ENCODE measurements at places on chromosomes 6 and 20.

GRCh38 chr6:86724695-86725094 lies 212.6 kb upstream of the HTR1E start:
- no peak for DNase-seq

DNA sequence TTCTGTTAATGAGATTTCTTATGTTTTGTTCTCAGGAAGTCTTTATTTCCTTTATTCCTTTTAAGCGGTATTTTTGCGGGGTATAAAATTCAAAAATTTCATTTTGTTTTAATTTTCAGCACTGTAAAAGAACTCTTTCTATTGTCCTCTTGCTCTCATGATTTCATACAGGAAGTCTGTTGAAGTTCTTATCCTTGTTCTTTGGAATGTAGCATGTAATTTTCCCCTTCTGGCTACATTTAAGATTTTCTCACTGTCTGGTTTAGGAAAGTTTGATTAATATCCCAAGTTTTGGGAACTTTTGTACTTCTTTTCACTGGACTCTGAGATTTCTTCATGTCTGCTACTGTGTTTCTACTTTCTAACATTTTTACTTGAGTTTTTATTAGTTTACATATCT lies 581.4 kb upstream of the GJE1 start:
- no peak for DNase-seq

GRCh38 chr6:12047304-12047703 lies 35.2 kb downstream of the HIVEP1 start:
- DNase-seq: no peak

GRCh38 chr6:131635384-131636340 lies 1.4 kb upstream of the ENPP3 start:
- no peak for DNase-seq

DNA sequence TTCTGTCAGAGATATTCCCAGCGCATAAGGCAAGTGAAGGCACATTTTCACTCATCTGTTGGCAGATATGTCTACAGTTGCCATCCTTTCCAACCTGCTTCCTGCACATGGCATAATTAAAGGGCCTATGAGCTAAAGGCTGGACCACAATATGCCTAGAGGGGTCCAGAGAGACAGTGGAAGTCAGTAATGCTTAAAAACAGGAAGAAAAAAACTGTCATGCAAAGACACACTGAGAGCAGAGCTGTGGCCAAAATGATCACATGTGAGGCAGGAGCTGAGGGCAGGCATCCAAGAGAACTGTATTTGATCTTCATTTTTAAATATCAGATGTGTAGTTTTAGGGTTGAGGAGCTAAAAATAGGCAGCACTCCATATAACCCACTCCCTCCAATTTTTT lies 125.0 kb upstream of the BACH2 start:
- no peak for DNase-seq

DNA sequence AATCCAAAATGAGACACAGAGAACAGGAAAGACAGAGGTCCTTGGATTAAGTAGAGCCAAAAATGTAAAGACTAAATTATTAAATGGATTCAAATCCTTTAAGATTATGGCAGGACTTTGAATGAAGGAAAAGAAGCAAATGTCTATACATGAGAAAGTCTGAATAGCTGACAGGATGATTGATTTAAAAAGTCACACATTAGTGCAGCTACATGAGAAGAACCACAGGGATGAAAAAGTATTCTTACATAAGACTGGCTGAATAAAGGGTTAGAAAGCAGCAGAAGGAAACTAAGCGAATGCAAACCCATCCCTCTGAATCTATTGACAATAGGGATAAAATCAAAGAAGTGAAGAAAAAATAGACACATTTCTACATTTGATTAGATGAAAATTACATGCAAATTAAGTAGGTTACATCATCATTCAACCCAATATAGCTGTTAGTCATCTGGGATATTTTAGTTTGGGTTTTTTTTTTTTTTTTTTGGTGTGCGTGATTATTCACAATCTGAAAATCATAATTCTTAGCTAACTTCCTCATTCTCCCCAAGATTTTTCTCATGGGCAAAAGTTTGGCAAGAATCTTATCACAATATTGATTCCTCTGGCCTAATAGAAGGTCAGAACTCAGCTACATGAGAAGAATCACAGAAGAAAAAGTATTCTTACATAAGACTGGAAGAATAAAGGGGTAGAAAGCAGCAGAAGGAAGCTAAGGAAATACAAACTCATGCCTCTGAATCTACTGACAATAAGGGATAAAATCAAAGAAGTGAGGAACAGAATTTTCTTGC lies 845.4 kb downstream of the HACE1 start:
- no peak for DNase-seq

GRCh38 chr6:53647462-53648094 lies 18.0 kb downstream of the KLHL31 start:
- peak; percentile 27 for DNase-seq

GRCh38 chr20:61821735-61822134 lies 243.9 kb downstream of the TAF4 start:
- DNase-seq: no peak

- DNase-seq: no peak
Observed at GRCh38 chr20:62030357-62030756, 35.3 kb downstream of the TAF4 start.

DNA sequence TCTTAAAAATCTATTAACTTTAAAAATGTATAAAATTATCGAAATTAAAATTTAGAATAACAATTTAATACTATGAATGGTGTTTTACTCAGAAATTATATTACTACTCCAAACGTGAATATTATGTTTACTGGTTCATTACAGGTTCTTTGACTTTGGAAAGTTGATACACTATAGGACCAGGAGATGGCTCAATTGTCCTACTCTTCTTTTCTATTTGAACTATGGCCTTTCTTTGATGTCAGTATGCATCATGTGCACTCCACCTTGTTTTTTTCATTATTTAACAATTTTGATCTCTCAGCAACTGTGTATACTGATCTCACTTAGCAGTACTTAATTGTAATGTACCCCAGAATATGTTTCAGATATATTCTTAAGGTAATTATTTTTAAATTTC lies 391.5 kb upstream of the MANEA start:
- no peak for DNase-seq

- no peak for DNase-seq
Observed at GRCh38 chr20:1324598-1325172, 4.3 kb downstream of the SDCBP2 start.

DNA sequence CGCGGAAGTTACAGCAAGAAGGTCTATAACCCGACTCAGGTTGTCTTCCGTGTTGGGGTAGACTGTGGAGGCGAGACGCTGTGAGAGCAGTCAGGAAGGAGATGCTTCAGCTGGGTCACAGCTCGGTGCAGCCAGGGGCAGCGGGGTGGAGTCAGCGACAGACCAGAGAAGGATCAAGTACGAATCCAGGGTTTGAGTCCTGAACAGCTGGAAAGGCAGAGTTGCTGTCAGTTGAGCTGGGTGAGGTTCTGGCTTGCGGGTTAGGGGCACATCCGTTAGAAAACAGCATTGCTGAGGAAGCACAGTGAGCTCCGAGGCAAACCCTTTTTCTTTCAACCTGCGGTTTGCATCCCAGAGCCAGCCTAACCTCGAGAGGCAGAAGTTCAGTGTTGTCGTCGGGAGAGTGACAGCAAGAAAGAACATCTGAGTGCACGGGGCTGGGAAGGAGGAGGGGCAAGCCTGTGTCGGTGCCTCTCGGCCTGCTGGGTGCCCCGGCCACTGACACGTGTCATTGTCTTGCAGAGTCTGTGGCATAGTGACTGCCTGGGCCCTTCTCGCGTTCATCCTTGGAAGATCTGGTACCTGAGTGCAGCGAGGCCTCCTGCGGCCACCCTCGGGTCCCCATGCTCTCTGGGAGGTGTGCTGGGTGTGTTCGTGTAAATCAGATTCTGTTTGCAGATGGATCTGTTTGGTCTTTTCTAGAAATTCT lies 20.0 kb downstream of the PNLDC1 start:
- DNase-seq: peak; percentile 31

DNA sequence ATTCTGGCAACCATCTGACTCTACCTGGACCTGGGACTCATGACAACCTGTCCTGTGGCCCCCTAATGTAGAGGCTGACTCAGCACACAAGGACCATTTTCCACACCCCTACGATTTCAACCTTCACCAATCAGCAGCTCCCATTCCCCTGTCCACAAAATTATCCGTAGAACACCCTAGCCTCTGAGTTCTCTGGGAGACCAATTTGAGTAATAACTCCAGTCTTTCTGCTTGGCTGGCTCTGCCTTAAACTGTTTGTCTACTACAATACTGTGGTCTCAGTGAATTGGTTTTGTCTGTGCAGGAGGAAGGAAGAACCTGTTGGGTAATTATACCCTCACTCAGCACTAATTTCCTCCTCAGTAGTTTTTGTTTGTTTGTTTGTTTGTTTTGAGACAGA lies 99.3 kb upstream of the MRPS10 start:
- no peak for DNase-seq

DNA sequence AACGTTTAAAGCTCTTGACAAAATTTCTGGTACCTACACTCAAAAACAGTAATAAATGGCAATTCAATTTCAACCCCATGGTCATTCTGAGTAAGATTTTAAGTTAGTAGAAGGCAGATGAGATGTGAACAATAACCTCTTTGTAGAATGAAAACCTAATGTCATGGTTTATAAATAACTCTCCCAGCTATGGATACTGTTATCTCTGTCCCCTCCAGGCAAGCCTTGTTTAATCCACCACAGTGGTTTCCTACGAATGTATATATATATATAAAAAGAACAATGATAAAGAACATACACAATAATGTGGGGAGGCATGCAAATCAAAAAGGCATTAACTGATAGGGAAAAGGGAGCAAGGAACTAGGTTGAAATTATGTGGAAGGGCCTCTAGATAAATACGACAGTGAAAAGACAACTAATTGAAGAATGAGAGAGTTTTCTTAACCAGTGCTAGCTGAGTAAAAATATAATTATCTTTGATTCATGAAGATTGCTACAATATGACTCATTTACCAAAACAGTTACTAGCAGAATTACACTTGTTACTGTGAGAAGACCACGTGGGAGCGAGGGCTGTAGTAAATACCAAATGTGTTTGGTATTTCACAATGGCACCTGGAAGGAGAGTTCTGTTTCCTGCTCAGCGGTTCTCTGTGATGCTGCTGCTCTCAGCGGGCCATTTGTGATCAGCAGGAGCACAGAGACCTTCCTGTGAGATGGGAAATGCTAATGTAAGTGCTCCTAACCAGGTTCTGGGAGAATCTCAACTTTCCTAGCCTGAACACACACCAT lies 173.7 kb downstream of the MBOAT1 start:
- no peak for DNase-seq

DNA sequence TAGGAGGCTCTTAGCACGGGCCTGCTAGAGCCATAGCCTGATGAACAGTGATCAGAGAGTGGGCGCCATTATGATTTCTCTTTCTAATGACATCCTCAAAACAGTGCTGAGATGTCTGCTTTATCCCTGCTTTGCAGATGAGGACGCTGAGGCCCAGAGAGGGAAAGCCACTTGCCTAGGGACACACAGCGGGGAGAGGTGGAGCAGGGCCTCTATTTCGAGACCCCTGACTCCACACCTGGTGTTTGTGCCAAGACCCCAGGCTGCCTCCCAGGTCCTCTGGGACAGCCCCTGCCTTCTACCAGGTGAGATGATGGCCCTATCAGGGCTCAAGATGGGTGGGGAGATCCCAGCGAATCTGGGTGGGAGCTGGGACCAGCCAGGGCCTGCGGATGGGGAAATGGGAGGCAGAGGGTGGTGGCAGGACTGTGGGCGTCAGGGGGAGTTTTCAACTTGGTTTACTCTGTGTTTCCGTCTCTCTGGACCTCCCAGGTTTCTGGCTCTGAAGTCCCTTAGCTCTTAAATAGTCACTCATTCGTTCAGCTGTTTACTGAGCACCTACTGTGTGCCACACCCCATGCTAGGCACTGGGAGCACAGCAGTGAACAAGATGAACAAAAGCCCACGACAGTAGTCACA lies 36.7 kb downstream of the SRC start:
- no peak for DNase-seq

DNA sequence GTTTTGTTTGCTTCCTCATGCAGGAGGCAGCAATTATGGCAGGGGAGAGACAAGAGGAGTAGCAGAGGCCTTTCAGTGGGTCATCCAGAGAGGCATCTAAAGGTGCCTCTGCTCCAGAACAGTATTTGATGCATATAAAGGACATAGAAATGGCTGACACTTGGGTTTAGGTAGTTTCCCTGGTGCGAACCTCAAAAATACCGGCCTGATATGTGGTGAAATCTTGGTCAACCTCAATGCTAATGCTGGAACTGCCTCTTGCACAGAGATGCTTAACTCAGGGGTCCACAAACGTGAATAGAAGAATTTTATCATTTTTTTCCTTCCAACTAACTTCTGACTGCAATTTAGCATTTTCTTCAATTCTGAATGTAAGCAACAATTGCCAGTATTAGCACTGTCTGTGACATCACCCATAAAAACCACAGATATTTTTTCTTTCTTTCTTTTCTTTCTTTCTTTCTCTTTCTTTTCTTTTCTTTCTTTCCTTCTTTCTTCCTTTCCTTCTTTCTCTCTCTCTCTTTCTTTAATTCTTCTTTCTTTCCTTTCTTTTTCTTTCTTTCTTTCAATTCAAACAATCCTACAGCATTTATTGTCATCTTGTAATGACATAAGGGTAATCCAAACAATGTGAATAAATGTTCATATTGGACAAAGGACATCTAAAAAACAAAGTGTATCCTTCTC lies 180.0 kb upstream of the UST start:
- DNase-seq: no peak

GRCh38 chr6:99661870-99662269 lies 55.2 kb downstream of the PRDM13 start:
- DNase-seq: no peak

DNA sequence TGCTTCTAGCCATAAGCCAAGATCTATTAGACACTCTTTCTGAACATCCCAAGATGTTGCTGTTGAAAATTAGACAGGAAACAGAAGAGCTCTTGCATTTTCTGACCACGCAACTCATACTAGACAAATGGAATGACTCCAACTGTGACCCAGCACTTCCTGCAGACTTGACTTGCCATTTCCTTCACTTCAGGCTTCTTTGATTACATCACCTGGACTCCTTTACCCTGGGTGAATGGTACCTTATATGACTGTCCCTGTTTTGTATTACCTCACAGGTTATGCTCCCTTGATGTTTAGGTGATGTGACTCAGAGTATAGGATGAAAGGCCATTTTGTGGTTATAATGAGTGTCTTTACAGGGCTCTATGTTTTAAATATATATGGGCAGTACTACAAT lies 236.1 kb downstream of the BMP2 start:
- no peak for DNase-seq

Measured in stimulated activated CD4-positive, alpha-beta T cell treated with anti-CD3 and anti-CD28 coated beads, Interleukin-1b, Interleukin-23, amount 100 ng/mL, for 48 hours (primary cell).